ENCODE measurements at places on chromosomes 12 and 14. TPM values are rescaled to one million over a fixed set of nuclear protein-coding genes. Genes with fewer than 3 reads are reported as not detected.

The AMDHD1 gene
- not detected for total RNA-seq

DNA sequence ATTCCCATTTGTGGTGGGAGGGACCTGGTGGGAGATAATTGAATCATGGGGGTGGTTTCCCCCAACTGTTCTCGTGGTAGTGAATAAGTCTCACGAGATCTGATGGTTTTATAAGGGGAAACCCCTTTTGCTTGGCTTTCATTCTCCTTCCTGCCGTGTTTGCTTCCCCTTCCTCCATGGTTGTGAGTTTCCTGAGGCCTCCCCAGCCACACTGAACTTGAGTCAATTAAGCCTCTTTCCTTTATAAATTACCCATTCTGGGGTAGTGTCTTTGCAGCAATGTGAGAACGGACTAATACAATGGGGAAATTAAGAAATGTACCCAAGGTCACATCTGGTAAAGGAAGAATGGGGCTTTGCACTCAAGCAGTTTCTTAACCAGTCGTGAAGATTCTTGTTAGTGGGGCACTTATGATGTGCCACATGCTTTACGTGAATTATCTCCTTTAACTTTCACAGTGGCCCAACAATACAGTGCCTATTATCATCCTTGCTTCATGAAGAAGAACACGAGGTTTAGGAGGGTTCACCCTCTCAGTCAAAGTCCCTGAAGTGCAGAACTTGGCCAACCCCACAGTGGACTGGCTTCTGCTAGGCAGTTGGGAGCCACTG is 234.3 kb downstream of the EFCAB11 start:
- DNase-seq = no peak

DNA sequence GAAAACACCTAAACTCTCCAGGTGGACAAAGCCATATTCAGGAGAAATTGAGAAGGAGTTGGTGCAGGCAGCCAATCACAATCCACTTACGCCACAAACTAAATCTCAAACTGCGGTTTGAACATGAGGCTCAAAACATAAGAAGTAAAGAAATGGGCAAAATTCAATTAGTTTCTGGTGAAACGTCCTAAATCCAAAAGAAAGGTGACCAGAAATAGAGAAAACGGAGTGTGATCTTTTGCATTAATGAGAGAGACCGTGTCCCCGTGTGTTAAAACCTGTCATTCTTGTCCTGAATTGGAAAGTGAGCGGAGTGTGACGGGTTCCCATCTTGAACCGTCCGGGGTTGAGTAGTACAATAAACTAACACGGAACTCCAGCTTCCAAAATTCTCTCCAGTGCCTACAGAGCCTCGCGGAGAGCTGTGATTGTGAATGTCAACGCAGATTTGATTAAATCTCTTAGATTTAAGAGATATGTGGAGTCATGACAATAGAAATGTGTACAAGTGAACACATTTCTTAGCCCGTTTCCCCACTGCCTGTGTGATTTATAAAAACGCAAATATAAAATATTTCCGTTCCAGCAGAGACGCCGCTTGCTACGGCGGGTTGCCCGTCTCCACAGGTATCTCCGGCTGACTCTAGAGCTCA is 595 bp upstream of the METAP2 start:
- peak; percentile 59 for DNase-seq

DNA sequence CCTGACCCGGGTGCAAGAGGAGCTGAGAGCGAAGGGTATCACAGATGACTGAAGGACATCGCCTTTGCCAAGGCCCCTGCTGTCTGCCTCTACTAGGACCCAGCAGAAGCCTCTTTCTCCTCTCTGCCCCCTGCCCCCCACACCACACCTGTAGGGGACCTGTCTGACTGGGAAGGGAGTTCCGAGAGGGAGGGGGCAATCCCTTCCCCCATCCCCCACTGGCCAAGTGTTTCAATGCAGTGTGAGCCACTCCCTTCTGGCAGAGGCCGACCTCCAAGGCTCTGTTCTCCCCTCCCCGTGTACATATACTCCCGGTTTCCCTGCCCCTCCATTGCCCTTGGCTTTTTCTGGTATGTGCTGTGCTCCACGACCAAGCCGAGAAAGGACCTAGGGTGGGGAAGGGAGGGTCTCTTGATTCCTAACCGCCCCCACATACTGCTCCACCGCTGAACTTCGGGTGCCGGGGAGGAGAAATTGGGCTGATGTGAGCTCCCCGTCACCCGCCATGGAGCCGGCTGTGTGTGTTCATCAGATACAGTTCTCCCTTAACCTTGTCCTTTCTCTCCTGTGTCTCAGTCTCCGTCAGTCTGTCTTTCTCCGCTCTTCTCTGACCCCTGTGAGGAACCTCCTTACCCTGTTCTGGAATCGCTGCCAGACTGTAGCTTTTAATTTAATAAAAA is 2.0 kb upstream of the ARHGEF25 start:
- no peak for DNase-seq

- no peak for DNase-seq
Measured at GRCh38 chr14:65981192-65981843, 504.9 kb upstream of the CCDC196 start.

The PMCH gene
- total RNA-seq = not detected
